ENCODE measurements at places on chromosomes 4 and X.

- no peak for DNase-seq
- H3K4me1 ChIP-seq = peaks cover 7% of the 10 kb centered on the region
- H3K27me3 ChIP-seq = no peaks in the 10 kb centered on the region
- H3K27ac ChIP-seq = no peak overlapping the region
- no peaks in the 10 kb centered on the region for H3K36me3 ChIP-seq
- H3K4me3 ChIP-seq = no peak overlapping the region
Observed at GRCh38 chrX:31223817-31224216, 152.0 kb upstream of the FTHL17 start.

DNA sequence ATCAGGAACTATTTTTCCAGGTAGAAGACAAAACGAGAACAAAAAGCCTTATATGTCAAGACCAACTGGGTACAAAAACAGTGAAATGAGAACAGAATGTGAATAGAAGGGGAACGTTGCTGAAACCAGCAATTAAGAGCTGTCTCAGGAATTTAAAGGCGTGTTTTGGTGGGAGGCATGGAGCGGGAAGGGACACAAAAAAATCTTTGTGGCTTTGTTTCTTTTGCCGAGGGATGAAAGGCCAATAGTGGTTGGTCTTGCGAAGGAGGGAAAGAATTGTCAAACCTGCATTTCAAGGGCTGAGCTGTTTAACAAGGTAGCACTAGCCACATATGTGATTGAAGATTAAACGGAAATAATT, 103.8 kb downstream of the USP46 start:
- no peaks in the 10 kb centered on the region for H3K4me1 ChIP-seq
- DNase-seq = no peak
- no peak overlapping the region for H3K27ac ChIP-seq
- H3K4me3 ChIP-seq = no peak overlapping the region
- no peaks in the 10 kb centered on the region for H3K36me3 ChIP-seq

- H3K4me3 ChIP-seq = no peak overlapping the region
- H3K4me1 ChIP-seq = no peaks in the 10 kb centered on the region
- no peak overlapping the region for H3K27ac ChIP-seq
- no peaks in the 10 kb centered on the region for H3K36me3 ChIP-seq
- DNase-seq = no peak
- H3K27me3 ChIP-seq = no peaks in the 10 kb centered on the region
Observed at GRCh38 chr4:21888195-21888976, 60.2 kb downstream of the KCNIP4 start.

GRCh38 chrX:115363372-115363771, 73.9 kb downstream of the LUZP4 start:
- no peak for DNase-seq
- H3K27ac ChIP-seq = no peak overlapping the region
- H3K27me3 ChIP-seq = no peaks in the 10 kb centered on the region
- peaks cover 9% of the 10 kb centered on the region for H3K4me1 ChIP-seq

- no peaks in the 10 kb centered on the region for H3K4me1 ChIP-seq
- H3K4me3 ChIP-seq = no peak overlapping the region
Observed at GRCh38 chr4:187362937-187363857, 632.4 kb upstream of the ZFP42 start.

GRCh38 chr4:55075823-55076716, 49.3 kb downstream of the KDR start:
- H3K4me3 ChIP-seq = no peak overlapping the region
- no peaks in the 10 kb centered on the region for H3K27me3 ChIP-seq
- H3K27ac ChIP-seq = no peak overlapping the region
- H3K36me3 ChIP-seq = peaks cover 9% of the 10 kb centered on the region

GRCh38 chrX:71493111-71493613, 39.7 kb upstream of the OGT start:
- peaks cover 11% of the 10 kb centered on the region for H3K4me1 ChIP-seq
- H3K4me3 ChIP-seq = peak overlapping the region; percentile 61
- no peak overlapping the region for H3K27ac ChIP-seq
- DNase-seq = no peak
- H3K36me3 ChIP-seq = no peaks in the 10 kb centered on the region
- H3K27me3 ChIP-seq = no peaks in the 10 kb centered on the region

GRCh38 chrX:65697915-65698796, 30.7 kb downstream of the MSN start:
- H3K4me1 ChIP-seq = peaks cover 86% of the 10 kb centered on the region
- H3K36me3 ChIP-seq = no peaks in the 10 kb centered on the region
- no peaks in the 10 kb centered on the region for H3K27me3 ChIP-seq
- no peak for DNase-seq
- H3K27ac ChIP-seq = peak overlapping the region; percentile 69

DNA sequence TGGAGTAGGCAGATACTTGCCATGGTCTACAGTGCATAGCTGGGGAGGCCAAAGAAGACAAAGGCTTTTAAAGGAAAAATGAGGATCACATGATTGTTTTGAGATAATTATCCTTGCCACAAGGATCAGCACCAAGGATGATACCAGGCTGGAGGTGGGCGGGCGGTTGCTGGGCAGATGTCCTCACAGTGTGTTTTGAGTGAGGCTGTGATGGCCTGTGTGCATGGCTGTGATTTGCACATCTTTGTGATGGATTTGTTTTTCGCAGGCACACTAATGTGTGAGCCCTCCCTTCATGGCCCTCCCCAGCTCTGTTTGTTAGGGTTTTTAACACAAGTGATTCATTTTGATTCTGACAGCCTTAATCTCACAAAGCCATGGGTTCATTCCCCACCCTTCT, 46.8 kb downstream of the RGS12 start:
- H3K4me1 ChIP-seq = peaks cover 27% of the 10 kb centered on the region
- DNase-seq = peak; percentile 86
- H3K27me3 ChIP-seq = no peaks in the 10 kb centered on the region
- no peak overlapping the region for H3K4me3 ChIP-seq
- H3K27ac ChIP-seq = no peak overlapping the region

GRCh38 chrX:40552768-40553167, 28.0 kb upstream of the ATP6AP2 start:
- no peak overlapping the region for H3K27ac ChIP-seq
- H3K27me3 ChIP-seq = peaks cover 12% of the 10 kb centered on the region
- DNase-seq = no peak
- no peak overlapping the region for H3K4me3 ChIP-seq

DNA sequence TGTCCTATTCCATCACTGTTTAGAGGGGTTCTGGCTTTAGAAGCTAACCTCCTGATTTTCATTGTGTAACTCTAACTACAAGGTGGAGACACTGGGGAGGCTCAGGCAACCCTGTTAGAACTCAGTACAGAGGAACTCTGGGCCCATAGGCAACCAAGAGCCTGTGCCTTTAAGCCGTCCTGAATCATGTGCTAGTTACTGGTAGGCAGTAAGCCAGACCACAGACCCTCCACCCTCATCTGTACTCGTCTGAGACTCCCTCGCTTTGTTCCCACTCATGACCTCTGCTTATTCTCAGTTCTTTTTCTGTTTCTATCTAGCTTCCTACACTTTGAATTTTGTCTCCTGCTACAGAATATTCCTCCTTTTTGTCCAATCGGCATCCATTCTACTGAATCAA, 31.4 kb downstream of the TBC1D1 start:
- H3K27me3 ChIP-seq = no peaks in the 10 kb centered on the region
- H3K36me3 ChIP-seq = no peaks in the 10 kb centered on the region
- no peak for DNase-seq
- no peak overlapping the region for H3K27ac ChIP-seq

DNA sequence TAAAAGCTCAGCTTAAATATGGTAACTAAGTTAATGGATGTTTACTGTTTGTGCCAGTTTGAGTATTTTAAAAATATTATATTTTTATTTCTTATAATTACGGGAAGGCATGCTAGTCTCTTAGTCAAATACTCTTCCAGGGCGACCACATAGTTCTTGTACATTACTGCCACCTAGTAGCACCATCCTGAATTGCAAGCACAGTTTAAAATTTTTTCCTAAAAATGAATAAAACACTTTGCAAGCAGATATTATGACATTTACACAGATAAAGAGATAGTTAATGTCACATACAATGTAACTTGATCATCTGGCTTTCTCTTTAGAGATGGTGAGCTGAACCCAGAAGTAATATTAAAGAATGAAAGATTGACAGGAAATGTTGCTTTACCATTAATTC, 11.5 kb downstream of the NDP start:
- no peaks in the 10 kb centered on the region for H3K27me3 ChIP-seq
- H3K27ac ChIP-seq = no peak overlapping the region
- H3K4me3 ChIP-seq = no peak overlapping the region
- H3K36me3 ChIP-seq = no peaks in the 10 kb centered on the region

DNA sequence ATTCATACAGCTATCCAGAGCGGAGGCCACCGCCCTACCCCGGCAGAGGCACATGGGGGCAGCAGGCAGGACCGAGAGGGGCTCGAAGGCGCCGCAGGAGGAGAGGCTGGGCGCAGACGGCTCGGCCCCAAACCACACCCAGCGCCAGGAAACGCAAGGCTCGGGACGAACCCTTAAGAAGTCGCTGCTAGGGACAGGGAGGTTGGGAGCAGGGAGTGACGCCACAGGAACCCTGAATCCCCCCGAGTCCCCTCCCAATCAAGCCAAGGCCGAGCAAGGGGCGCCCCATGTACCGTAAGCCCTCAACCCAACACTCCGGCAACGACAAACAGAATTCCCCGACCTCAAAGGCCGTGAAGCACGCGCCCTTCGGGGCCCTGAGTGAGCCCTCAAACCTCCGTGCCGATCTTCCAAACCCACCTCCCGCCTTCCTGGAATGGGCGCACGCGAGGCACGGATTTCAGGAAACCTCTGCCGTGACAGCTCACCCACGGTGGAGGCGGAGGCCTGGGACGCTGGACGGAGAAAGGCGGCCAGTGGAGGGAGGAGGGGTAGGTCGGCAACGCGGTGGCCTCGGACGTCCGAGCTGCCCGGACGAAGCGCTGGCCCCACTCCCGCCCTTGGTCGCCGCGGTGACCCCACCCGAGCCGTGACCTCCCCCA, 1.8 kb downstream of the ZFYVE28 start:
- H3K4me3 ChIP-seq = peak overlapping the region; percentile 72
- H3K4me1 ChIP-seq = peaks cover 59% of the 10 kb centered on the region
- no peaks in the 10 kb centered on the region for H3K36me3 ChIP-seq

DNA sequence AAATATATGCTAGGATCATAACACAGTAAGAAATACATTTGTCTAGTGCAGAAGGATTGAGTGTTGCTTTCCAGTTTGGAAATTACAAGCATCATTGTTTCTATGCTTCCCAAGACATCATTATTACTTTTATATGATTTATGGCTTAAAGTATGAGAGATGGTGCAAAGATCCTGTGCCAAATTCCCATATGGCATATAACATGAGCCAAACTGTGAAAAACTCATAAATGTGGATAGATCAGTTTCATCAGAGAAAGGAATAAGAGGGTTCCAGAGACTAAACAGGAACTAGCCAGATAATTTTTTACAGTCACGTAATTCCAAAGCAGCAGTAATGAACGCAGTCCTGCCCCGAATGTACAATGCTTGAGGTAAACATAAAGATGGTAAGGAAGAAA, 126.3 kb downstream of the PRDM5 start:
- H3K4me1 ChIP-seq = peaks cover 6% of the 10 kb centered on the region
- H3K36me3 ChIP-seq = peaks cover 4% of the 10 kb centered on the region
- H3K4me3 ChIP-seq = no peak overlapping the region
- no peak overlapping the region for H3K27ac ChIP-seq
- DNase-seq = no peak

DNA sequence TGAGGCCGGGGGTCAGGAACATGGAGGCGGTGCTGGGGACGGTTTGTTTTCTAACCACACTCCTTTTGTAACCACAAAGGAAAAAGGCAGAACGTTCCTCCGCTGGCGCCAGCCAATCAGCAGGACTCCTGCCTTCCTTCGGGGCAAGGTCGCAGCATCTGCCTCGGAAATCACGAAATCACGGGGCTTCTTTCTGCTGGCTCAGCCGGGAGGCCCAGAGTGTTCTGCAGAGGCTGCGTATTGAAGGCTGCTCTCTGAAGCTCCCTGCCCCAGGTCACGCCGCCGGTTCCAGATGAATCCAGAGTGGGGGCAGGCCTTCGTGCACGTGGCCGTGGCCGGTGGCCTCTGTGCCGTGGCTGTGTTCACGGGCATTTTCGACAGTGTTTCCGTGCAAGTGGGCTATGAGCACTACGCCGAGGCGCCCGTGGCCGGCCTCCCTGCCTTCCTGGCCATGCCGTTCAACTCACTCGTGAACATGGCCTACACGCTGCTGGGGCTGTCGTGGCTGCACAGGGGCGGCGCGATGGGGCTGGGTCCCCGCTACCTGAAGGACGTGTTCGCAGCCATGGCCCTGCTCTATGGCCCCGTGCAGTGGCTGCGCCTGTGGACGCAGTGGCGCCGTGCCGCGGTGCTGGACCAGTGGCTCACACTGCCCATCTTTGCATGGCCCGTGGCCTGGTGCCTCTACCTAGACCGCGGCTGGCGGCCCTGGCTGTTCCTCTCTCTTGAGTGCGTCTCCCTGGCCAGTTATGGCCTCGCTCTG, 9.4 kb downstream of the TMEM187 start:
- no peak overlapping the region for H3K4me3 ChIP-seq
- peaks cover 4% of the 10 kb centered on the region for H3K4me1 ChIP-seq
- no peaks in the 10 kb centered on the region for H3K27me3 ChIP-seq
- H3K36me3 ChIP-seq = no peaks in the 10 kb centered on the region
- H3K27ac ChIP-seq = no peak overlapping the region

- no peaks in the 10 kb centered on the region for H3K27me3 ChIP-seq
- no peaks in the 10 kb centered on the region for H3K36me3 ChIP-seq
- no peak for DNase-seq
- peak overlapping the region; percentile 71 for H3K27ac ChIP-seq
- H3K4me1 ChIP-seq = no peaks in the 10 kb centered on the region
- no peak overlapping the region for H3K4me3 ChIP-seq
Observed at GRCh38 chrX:123745511-123745910, 12.7 kb upstream of the THOC2 start.

- peaks cover 3% of the 10 kb centered on the region for H3K4me1 ChIP-seq
- H3K36me3 ChIP-seq = no peaks in the 10 kb centered on the region
- no peak overlapping the region for H3K27ac ChIP-seq
- H3K27me3 ChIP-seq = no peaks in the 10 kb centered on the region
- DNase-seq = no peak
Observed at GRCh38 chrX:129641941-129642340, 12.8 kb downstream of the APLN start.

GRCh38 chrX:7154041-7154597, 6.2 kb upstream of the PUDP start:
- H3K4me1 ChIP-seq = no peaks in the 10 kb centered on the region
- no peak for DNase-seq
- H3K27ac ChIP-seq = no peak overlapping the region
- H3K4me3 ChIP-seq = no peak overlapping the region

DNA sequence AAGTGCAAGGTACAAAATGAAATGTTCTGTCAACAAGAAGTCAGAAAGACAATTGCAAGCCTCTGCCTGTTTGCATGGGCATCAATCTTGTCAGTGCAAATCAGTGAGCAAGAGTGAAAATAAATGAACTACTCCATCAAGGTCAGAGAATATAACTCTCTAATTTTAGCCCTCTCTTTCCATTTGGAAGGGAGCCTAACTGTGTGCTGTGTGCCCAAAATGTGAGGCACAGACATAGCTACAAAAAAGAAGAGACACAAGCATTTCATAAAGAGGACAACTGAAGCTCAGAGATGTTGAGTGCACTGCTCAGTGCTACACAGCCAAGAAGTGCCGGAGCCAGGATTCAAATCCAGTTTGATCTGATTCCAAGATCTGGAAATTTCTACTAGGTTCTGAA, 114.3 kb downstream of the SLC2A9 start:
- no peaks in the 10 kb centered on the region for H3K4me1 ChIP-seq
- DNase-seq = no peak
- no peaks in the 10 kb centered on the region for H3K36me3 ChIP-seq
- no peak overlapping the region for H3K4me3 ChIP-seq
- no peaks in the 10 kb centered on the region for H3K27me3 ChIP-seq

Data from esophagus muscularis mucosa (tissue), 4 donors.